ENCODE measurements at places on chromosomes 2 and 18.
A peak's percentile ranks its signal among the peaks of the same experiment; 100 is the strongest.

- no peak for DNase-seq
These were observed 340.3 kb downstream of the CYRIA start for GRCh38 chr2:16325016-16325975.

- no peak for DNase-seq
These were observed 857 bp downstream of the FABP1 start for GRCh38 chr2:88126772-88127637.

- DNase-seq, result no peak
These were observed 85.7 kb downstream of the CDH2 start for GRCh38 chr18:28091197-28091596.

GRCh38 chr18:36459786-36460185 is 162.3 kb downstream of the FHOD3 start:
- DNase-seq, result no peak

GRCh38 chr2:233033672-233034071 is 1.2 kb downstream of the NEU2 start:
- no peak for DNase-seq

DNA sequence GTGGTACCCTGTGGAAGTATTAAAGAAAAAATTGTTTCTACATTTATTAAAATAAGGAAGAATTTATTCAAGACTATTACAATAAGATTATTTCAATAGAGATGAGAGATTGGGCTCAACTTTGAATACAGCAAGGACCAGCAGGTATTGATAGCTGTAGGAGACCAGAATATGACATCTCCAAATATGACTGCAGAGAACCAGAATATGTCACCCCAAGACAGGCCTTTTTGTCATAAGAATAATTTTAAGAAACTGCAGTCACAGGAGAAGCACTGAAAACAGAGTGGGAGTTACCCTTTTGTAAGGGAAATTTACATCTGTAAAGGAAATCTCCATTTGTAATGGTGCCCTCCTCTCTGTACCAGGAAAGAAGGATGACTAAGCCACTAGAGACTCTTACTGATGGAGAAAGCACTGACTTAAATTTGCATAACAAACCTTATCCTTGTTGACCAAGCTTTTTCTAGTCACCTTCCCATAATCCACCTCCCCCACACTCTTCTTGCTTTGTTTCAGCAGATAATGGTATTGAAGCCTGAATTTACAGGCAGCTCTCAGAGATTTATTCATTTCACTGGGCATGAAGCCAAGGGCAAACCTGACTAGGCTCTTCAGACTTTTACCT is 145.1 kb upstream of the RMP24 start:
- DNase-seq, result no peak

DNA sequence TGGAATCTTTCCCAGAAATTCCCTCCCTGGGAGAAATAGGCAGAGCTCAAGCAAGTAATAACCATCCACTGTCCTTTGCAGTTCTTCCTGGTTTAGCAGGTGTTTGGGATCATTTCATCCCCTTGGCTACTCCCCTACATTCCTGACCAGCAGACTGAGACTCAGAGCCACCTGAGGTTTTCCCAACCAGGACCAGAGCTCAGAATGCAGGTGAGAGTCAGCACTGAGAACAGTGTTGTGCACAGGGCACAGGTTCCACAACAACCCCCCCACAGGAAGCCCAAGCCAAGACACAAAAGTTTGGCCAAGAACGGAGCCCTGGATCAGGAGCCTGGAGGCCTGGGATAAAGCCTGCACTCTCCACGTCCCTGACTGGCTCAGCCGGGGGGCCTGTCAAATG is 21.0 kb upstream of the LOXHD1 start:
- DNase-seq, result no peak

GRCh38 chr2:85933753-85934594 is 45.2 kb upstream of the ST3GAL5 start:
- no peak for DNase-seq

GRCh38 chr2:138155304-138155703 is 191.0 kb downstream of the HNMT start:
- DNase-seq, result no peak

GRCh38 chr2:80499095-80499494 is 194.5 kb upstream of the LRRTM1 start:
- peak; percentile 29 for DNase-seq

- no peak for DNase-seq
These were observed 67.1 kb upstream of the CTDP1 start for GRCh38 chr18:79612291-79613108.

DNA sequence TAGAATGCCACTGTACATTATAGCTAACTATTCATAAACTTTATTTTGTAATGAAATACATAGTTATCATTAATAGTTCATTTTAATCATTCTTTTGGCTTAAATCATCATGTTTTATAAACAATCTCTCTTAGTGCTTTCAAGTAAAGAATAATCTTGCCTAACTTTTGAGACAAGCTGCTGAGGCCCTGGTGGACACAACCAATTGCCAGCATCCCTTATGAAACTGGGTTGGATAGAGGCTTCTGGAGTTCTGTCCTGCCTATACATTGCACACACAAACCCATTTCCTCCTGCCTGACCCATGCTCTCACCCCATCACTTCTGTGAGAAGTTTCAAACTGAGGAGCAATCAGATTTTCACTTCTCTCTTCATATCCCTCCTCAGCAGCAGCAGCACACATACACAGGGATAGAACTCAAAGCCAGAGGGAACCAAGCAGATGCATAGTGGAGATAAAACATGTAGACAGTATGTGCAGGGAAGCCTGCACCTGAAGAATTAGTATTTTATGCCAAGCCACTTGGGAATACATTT is 450.0 kb upstream of the SLC14A2 start:
- no peak for DNase-seq

GRCh38 chr2:195338856-195339255 is 318.2 kb upstream of the SLC39A10 start:
- no peak for DNase-seq

- no peak for DNase-seq
These were observed 114.6 kb downstream of the INHBB start for GRCh38 chr2:120460511-120460910.

- no peak for DNase-seq
These were observed 180.3 kb downstream of the ALK start for GRCh38 chr2:29741132-29741531.

GRCh38 chr2:71897836-71898235 is 249.8 kb downstream of the CYP26B1 start:
- DNase-seq, result no peak

GRCh38 chr2:182980115-182980514 is 58.1 kb downstream of the NCKAP1 start:
- DNase-seq, result no peak

DNA sequence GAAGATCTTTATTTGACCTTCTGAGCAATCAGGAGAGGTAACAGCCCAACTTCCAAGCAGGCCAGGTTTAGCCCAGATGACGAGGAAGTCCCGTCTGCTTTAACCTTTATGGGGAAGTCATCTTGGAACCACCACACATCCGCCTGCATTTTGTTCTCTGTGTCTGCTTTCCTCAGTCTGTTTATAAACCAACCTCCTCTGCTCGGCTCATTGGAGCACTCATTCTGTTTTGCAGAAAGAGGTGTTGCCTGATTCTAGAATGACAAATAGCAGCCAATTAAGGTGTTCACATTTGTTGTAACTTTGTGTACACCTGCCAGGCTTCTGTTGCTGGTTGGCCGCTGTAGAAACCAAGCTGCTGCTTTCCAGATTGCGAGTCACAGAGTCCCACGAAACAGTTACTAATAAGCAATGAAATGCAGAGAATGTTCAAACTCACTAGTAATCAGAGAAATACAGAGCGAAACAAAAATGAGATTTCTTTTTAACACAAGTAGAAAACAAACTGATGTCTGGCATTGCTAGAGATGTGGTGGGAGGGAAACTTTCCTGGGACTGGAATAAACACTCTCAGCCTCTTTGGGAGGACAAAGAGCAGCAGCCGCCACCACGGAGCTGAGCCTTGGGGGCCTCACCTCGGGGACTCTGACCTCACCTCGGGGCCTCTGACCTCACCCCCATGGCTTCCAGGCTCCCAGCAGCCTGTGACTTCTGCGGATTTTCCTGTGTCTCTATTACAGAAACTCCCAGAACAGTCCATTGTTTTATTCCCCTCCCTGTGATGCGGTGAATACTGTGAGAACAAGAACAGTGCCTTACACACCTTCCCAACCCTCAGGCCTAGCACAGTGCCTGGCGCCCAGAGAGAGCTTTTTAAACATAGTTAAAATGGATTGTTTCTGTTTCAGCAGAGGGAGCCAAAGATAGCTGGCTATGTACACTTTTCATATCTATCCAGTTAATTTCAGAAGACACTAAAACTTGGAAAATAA is 64.0 kb downstream of the MBP start:
- peak; percentile 36 for DNase-seq

DNA sequence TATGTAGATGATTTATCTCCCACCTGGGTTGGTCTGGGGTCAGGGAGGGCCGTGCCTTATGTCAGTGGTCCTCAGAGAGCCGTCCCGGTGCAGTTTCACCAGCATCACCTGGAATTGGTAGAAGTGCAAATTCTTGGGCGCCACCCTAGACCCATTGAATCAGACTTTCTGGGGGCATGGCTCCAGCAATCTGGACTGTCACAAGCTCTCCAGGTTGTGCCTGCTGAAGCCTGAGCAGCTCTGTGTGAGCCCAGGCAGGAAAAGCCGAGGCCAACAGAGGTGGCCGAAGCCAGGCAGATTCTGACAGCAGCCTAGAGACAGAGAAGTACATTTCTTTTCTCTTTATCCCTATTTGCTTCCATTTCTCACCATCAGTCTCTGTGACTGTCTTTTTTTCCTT is 98.4 kb upstream of the SEC11C start:
- no peak for DNase-seq

- DNase-seq, result peak; percentile 68
These were observed 920 bp downstream of the GULP1 start for GRCh38 chr2:188292348-188293239.

DNA sequence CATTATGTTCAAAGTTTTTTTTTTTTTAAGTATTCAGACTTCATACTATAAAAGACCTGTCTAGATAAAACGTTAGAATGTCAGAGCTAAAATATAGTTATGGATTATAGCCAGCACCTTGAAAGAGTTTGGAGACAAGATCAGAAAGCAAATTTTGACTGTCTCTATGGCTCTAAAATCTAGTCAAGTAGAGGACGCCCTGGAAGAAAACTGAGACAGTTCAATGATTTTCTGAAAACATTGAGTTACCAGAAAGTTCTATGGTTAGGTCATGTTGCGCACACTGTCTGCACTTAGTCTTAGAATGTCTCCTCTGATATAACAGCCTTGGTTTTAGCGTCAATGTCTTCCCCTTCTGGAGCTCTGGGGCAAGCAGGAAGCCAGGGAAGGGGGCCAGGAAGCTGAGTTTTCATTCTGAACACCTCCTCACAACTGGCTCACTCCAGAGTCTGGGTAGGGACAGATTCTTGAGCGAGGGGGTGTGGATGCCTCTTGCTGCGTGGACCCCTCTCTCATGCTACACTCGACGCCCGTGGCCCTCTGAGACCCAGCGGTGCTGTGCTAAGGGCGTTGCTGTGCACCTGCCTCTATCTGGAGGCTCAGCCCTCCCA is 99.5 kb downstream of the RNF144A start:
- DNase-seq, result no peak

DNA sequence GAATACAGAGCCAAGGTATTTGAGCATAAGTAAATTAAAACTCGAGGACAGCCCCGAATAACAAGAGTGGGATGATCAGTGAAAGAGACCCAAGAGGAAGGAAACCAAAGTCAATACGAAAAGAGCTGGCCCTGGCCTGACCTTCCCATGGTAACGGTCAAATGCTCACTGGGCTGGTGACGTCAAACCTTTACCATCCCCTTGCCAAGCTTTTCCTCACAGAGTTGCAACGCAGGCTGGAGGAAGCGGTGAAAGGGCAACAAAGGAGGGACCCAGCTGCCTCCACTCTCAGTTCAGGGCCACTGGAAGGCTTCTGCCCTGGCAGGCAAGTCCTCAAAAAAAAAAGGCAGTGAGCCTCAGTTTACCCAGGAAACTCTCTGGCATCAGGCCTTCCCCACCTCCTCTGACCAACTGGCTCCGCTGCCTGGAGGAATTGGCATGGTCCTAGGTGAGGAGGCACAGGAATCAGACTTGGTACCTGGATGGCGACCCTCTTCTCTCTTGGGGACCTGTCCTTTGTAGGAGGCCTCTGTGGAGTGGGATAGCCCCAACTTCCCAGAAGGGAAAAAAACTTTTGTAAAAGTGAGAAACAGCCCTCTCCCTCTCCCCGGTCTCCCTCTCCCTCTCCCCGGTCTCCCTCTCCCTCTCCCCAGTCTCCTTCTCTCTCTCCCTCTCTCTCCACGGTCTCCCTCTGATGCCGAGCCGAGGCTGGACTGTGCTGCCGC is 212.4 kb downstream of the ANAPC1 start:
- DNase-seq, result no peak

GRCh38 chr2:37287966-37288365 is 36.7 kb downstream of the PRKD3 start:
- no peak for DNase-seq

Data from AG04450 (cell line).